Stimulated activated naive B cell treated with anti-CD40 and anti-IgM and Interleukin-4, amounts not matched to agents 10 μg/mL and 1 μg/mL and 100 μg/mL, for 72 hours (primary cell): ENCODE measurements at places on chromosomes 12 and 14.
A peak's percentile ranks its signal among the peaks of the same experiment; 100 is the strongest.

DNA sequence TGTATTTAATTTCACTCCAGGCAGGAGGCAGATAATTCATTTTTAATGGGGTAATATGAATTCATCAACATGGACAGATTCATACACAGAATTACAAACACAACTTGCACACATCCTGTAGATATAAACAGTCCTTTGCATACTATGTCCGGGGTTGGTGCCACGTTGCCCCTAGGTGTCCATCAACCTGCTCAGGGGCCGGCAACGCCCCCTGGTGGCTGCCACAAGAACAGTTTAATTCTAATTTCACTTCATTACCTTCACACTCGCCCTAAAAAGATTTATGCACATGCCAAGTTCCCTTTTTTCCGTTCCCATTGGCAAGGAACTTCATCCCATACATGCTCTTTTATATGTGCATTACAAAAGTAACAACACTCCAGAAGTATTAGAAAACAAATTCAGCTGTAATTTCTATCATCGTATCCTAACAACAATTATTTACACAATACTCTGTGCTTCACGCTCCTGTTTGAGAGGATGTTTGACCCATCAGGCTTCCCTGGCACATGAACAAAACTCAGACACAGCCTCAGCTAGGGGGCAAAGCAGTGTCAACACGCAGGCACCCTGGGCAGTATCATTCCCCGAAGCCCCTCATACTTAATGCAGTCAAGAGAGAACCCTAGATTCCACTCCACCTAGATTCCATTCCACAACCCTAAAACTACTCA is 15.5 kb downstream of the MANSC1 start:
- DNase-seq = peak; percentile 22
- no peak overlapping the region for H3K27ac ChIP-seq
- no peaks in the 10 kb centered on the region for H3K36me3 ChIP-seq
- peaks cover 4% of the 10 kb centered on the region for H3K27me3 ChIP-seq
- no peak overlapping the region for H3K4me3 ChIP-seq
- peaks cover 16% of the 10 kb centered on the region for H3K4me1 ChIP-seq

GRCh38 chr12:62914443-62915203 is 20.3 kb downstream of the PPM1H start:
- H3K27me3 ChIP-seq = no peaks in the 10 kb centered on the region
- DNase-seq = no peak
- H3K4me1 ChIP-seq = no peaks in the 10 kb centered on the region
- H3K36me3 ChIP-seq = no peaks in the 10 kb centered on the region
- H3K27ac ChIP-seq = no peak overlapping the region
- no peak overlapping the region for H3K4me3 ChIP-seq

DNA sequence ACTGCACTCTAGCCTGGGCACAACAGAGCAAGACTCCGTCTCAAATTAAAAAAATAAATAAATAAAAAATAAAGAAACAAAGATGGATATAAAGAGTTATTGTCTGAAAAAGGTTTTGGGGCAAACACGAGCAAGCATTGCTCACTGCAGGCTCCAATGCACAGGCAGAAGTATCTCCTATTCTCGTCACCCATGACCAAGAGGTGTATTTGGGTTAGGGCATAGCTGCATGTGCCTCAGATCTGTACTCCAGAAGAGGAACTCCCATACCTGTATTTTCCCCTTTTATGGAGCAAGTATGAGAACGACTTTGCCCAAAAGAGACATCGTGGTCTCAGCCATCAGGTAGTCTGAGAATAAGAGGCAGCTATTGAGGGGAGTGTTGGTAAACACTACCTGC is 10.2 kb upstream of the TCP11L2 start:
- H3K4me1 ChIP-seq = peaks cover 7% of the 10 kb centered on the region
- no peak overlapping the region for H3K27ac ChIP-seq
- no peaks in the 10 kb centered on the region for H3K27me3 ChIP-seq
- no peak overlapping the region for H3K4me3 ChIP-seq
- DNase-seq = no peak

- H3K27me3 ChIP-seq = no peaks in the 10 kb centered on the region
- peak overlapping the region; percentile 87 for H3K27ac ChIP-seq
- H3K4me1 ChIP-seq = peaks cover 76% of the 10 kb centered on the region
Measured at GRCh38 chr12:47079981-47080724, 394 bp upstream of the AMIGO2 start.

- H3K27ac ChIP-seq = no peak overlapping the region
- H3K36me3 ChIP-seq = no peaks in the 10 kb centered on the region
- H3K4me1 ChIP-seq = no peaks in the 10 kb centered on the region
- no peak overlapping the region for H3K4me3 ChIP-seq
Measured at GRCh38 chr12:39772821-39773259, 153.2 kb upstream of the ABCD2 start.

DNA sequence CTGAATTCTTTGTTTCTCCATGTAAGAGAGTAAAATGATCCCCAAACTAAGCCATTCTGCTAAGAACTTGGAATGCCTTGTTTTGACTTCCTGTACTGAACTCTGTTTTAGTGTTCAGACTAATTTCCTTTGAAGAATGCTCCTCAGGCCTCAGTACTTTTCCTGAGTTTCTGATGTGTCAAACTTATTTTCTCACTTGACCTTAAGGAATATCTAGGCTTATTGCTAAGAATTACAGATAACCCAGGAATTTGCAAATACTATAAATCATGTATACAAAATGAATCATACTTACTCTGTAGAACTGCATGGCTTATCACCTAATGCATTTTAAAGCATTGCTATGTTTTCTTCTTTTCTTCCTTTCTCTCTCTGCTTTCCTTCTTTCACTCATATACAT is 93.1 kb upstream of the PKP2 start:
- peaks cover 6% of the 10 kb centered on the region for H3K27me3 ChIP-seq
- H3K4me1 ChIP-seq = no peaks in the 10 kb centered on the region
- H3K27ac ChIP-seq = no peak overlapping the region
- H3K36me3 ChIP-seq = no peaks in the 10 kb centered on the region
- H3K4me3 ChIP-seq = no peak overlapping the region
- DNase-seq = no peak

- no peak overlapping the region for H3K4me3 ChIP-seq
- H3K27me3 ChIP-seq = no peaks in the 10 kb centered on the region
- DNase-seq = peak; percentile 32
- peak overlapping the region; percentile 57 for H3K27ac ChIP-seq
Measured at GRCh38 chr14:66850258-66850888, 338.9 kb upstream of the GARIN2 start.

GRCh38 chr12:32569259-32569658 is 109.8 kb upstream of the DNM1L start:
- no peak overlapping the region for H3K27ac ChIP-seq
- no peak for DNase-seq
- peaks cover 5% of the 10 kb centered on the region for H3K4me1 ChIP-seq
- H3K36me3 ChIP-seq = no peaks in the 10 kb centered on the region
